WTC11 (cell line): ENCODE measurements at places on chromosomes 5 and 9.

DNA sequence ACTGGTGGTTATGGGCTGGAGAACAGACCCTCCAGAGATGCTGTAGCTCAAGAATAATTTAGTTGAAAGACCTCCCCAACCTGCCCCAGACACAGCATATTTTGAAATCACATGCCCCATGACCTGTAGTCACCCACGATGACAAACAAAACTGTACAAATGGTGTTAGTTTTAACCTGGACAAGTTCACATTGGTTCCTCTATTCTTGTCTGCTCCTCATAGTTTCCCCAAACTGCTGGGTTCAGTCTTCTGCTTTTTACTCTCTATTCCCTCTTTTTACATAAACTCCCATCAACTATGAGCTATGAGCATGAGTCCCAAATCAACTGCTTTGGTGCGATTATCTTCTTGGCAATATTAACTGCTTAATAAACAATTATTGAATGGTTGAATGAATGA, 365.3 kb upstream of the CLINT1 start:
- no peak for DNase-seq

- no peak for DNase-seq
These were observed 417.7 kb downstream of the GADD45G start for GRCh38 chr9:90022474-90022873.

GRCh38 chr9:87181670-87182069, 234.4 kb upstream of the GAS1 start:
- DNase-seq: no peak

DNA sequence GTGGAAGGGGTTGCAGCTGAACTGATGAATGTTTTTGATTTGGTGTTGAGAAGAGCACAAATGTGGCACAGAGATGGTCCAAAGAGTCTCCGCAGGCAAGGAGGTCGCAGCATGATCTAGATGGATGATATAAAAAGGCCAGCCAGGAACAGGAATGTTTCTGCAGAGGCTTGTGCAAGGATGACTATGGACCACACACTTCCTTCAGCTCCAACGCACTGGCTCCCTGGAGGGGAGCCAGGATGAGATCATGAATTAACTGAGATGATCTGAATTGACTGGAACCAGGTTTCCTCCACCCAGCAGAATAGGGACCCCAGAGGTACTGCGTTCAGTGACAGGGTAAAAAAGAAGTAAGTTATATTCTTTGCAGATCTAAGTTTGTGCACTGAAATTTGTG, 89.0 kb downstream of the ARSB start:
- no peak for DNase-seq

- no peak for DNase-seq
These were observed 55.2 kb downstream of the GLDC start for GRCh38 chr9:6590334-6590733.

DNA sequence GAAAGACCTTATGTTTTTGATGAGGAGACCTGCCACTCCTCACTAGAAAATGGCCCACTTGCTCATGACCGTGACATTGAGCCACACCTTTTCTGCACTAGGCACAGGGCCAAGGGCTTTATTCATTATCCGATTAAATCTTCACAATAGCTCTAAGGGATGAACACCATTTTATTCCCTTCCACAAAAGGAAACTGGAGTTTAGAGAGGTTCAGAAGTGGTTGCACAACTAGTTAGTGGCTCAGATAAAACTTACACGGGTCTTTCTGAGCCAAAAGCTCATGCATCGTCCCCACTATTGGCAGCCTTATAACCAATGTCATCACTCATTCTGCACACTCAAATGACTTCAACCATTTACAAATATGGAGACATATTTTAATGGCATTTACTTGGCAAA, 39.4 kb downstream of the SUSD1 start:
- DNase-seq: no peak

GRCh38 chr9:87122947-87123685, 175.8 kb upstream of the GAS1 start:
- no peak for DNase-seq

- DNase-seq: no peak
These were observed 52.8 kb downstream of the ROR2 start for GRCh38 chr9:91897201-91897600.

DNA sequence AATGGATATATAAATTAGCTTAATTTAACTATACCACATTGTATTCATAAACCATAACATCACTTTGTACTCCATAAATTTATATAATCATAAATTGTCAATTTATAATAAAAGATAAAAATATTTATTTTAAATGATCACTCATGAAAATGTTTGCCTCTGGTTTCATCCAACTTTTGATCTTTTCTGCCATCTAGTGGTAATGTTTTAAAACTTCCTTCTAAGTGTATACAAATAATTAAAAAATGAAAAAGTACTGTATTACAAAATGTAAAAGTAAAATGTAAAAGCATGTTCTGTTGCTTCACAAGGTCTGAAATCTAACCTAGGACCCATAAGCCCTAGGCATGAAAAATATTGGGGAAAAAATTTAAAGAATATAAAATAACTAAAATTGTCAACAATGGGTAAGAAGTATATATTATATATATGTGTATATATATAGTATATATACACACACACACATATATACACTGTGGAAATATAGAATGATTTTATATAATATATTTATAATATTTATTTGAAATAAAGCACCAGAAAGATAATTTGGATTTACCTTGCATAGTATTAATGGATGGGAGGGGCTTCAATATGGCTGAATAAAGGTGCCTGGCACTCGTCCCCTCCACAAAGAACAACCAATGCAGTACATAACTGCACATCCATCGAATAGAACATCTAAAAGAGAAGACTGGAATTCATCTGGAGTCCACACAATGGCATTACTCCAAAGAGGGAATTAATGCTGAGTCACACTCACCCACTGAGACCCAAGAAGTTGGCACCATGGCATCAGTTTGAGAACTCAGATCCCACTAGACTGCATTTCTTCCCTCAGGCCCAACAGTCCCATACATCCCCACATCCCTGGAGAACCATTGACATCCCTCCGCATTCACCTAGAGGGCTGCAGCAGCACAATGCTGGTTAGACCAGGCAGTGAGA, 32.5 kb downstream of the ANXA1 start:
- DNase-seq: no peak

- peak; percentile 92 for DNase-seq
These were observed 194.4 kb downstream of the RGS3 start for GRCh38 chr9:113657765-113658544.

DNA sequence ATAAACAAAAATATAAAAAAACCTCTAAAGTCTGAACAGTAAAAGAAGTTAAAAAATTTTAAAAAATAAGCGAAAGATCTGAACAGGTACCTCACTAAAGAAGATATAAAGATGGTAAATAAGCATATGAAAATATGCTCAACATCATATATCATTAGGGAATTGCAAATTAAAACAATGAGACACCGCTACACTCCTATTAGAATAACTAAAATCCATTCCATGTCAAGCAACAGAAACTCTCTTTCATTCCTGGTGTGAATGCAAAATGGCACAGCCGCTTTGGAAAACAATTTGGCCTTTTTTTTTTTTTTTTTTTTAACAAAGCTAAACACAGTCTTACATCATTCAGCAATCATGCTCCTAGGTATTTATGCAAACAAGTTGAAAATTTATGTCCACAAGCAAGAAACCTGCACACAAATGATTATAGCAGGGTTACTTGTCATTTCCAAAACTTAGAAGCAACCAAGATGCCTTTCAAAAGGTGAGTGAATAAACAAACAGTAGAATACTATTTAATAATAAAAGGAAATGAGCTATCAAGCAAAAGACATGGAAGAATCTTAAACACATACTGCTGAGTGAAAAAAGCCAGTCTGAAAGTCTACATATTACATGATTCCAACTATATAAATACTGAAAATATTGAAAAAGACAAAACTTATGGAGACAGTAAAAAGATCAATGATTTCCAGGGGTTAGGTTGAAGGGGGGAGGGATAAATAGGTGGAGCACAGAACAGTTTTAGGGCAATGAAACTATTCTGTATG, 22.1 kb downstream of the ANXA1 start:
- no peak for DNase-seq

GRCh38 chr5:173075137-173075843, 19.1 kb downstream of the CREBRF start:
- no peak for DNase-seq

DNA sequence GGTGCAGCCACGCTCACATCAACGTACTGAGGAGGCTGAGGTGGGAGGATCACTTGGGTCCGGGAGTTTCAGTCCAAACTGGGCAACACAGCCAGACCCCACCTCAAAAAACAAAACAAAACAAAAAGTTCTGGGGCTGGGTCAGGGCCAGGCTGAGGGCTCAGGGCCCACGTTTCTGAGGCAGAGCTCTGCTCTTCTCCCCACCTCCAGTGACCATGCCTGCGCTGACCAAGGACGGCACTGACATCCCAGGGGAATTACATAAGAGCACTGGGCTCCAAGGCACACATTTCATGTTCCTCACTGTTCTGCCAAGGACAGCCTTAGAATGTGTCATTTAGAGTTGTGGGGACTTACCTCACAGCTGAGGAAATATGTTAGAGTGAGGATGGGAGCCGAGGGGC, 40.4 kb upstream of the TESK1 start:
- DNase-seq: no peak

- no peak for DNase-seq
These were observed 3.2 kb upstream of the SMIM23 start for GRCh38 chr5:171782332-171782966.

DNA sequence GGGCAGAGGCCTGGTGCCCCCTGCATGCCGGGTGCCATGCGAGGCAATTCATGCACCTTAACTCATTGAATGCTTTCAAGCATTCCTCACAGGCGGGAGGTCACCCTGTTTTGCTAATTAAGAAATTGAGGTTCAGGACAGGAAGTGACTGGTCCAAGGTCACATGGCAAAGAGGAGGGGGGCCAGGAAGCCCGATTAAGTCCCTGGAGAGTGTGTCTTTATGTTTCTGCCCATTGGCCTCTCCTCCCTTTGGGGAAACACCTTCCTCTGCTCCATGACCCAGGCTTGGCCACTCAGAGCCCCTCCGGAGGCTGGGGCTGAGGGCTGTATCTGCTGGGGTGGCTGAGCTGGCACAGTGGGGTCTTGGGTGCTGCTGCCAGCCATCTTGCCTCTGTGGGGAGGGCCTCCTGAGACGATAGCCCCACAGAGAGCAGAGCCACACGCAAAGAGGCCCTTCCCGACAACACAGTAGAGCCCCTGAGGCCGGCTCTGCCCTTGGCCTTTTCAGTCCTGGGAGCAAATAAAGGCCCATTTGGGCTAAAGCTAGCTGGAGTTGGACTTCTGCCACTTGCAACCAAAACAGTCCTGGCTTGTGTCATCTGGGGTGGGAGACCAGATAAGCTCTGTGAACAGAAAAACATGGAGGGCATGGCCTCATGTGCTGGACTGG, 90.8 kb upstream of the NEURL1B start:
- no peak for DNase-seq

DNA sequence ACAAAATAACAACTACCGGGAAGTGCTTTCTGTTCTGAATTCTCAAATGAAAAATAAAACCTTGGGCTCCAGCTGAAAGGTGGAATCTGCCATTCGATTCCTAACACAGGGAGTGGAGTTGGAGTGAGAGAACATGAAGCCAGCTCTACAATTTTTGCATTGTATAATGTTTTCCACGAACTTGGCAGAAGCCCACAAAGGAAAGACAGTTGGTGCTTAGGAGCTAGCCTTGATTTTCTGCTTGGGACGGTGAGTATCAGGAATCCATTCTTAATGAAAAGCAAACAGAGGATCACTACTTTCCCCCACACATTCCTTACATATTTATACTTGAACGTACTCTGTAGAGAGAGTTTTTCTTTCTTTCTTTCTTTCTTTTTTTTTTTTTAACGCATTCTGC, 74.2 kb upstream of the FBXL7 start:
- no peak for DNase-seq

GRCh38 chr9:115640887-115641286, 512.7 kb upstream of the PAPPA start:
- no peak for DNase-seq

DNA sequence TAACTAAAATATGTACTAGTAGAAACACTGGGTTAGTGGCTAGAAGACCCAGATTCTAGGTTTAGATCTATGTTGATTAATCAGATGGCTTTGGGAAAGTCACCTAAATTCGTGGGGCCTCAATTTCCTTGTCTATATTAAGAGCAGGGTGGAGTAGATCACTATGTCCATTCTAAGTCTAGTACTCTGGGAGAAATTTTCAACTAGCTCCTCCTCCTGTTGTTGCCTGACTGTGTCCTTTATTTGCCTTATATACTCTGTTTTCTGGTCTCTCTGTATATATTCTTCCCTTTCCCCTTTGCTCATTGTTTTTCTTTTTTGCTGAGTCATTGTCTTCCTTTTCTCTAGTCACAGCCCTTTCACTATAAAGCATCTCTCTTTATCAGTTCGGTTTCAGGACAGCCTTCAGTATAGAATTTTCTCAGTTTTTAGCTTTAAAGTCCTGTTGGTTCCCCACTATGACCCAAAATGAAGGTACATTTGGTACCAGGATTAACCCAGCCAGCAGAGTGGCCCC, 44.5 kb upstream of the CDH6 start:
- no peak for DNase-seq

DNA sequence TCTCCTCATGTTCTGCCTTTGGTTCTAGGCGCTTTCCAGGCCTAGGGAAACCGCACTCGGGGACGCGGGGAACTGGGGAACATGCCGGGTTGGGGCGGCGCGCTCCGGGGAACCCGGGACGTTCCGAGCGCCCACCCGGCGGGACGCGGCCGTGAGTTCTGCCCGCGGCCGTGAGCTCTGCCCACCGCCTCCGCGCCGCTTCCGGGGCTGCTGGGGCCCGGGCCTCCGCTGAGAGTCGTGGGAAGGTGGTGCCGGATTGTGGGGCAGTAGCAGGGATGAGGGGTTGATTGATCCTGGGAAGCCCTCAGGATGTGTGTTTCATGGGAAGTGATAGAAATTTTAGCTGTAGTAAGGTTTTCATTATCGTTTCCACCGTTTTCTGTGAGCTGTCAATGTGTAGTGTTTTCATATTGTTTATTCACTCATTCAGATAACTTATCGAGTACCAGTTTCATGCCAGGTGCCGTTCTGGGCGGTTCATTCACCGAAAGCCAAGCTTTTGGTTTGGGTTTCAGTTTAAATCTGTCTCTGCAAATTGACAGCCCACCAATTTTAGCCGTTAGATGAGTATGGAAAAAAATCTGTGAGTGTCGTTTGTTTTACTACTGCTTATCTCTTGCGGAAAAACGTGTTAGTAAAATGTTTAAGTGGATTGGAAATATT, 657 bp downstream of the MTRR start:
- DNase-seq: no peak

- DNase-seq: no peak
These were observed 1227.5 kb downstream of the FOXD4L5 start for GRCh38 chr9:64057553-64057952.
